ENCODE measurements at places on chromosomes 1 and 21. TPM values are rescaled to one million over a fixed set of nuclear protein-coding genes. Genes with fewer than 3 reads are reported as not detected.

DNA sequence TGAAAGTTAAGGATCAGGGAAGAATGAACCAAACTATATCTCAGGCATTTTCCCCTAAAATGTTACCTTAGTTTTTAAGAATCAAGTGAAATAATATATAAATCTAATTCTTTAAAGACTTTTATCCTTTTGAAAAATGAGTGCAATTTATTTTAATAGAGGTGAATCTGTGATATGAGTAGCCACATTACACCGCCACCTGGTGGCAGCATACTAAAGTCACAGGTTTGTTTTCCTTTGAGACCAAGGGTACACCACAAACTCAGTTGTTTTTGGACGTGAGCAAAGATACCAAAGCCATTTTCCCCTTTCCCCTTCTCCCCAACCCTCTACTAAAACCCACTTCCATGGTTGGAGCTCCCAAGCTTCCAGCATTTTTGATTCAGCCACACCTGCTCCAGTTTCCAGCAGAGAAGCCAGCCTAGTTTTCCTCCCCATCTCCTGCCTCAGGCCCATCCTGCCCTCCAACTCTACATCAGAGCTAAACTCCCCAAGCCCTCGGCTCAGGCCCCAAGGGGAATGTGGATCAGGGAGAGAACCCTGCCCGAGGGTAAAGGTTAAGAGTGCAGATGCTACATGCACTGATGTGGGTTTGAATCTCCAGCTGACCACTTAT is 22.9 kb upstream of the LDLRAP1 start:
- peak; percentile 86 for DNase-seq

GRCh38 chr1:227921461-227922185 is 26.1 kb downstream of the WNT9A start:
- no peak for DNase-seq

- no peak for DNase-seq
These were observed 111.3 kb downstream of the GLIS1 start for GRCh38 chr1:53627666-53628065.

- DNase-seq: no peak
These were observed 1.6 kb upstream of the ARHGEF16 start for GRCh38 chr1:3452866-3453175.

- DNase-seq: no peak
These were observed 348.3 kb downstream of the AJAP1 start for GRCh38 chr1:5002676-5003075.

GRCh38 chr1:49597436-49597835 is 426.3 kb downstream of the AGBL4 start:
- DNase-seq: no peak

The PYHIN1 gene
- not detected for total RNA-seq

All from GM23338 (cell line).